MCF 10A (cell line): ENCODE measurements at places on chromosomes 11 and 22. TPM values are rescaled to one million over a fixed set of nuclear protein-coding genes. Genes with fewer than 3 reads are reported as not detected.

The ISX gene
- not detected in 2 replicates for total RNA-seq

DNA sequence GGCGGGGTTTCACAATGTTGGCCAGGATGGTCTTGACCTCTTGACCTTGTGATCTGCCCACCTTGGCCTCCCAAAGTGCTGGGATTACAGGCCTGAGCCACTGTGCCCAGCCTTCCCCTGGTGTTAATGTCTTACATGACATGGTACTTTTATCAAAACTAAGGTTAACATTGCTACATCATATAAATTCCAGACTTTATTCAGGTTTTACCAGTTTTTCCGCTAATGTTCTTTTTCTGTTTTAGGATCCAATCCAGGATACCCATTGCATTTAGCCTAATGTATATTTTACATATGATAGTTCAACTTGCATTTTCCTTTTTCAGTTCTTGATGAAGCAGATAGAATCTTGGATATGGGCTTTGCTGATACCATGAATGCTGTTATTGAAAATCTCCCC, 14.2 kb downstream of the DDX10 start:
- no peaks in the 10 kb centered on the region for H3K27me3 ChIP-seq
- H3K36me3 ChIP-seq: peaks cover 68% of the 10 kb centered on the region
- H3K4me1 ChIP-seq: peaks cover 6% of the 10 kb centered on the region
- no peak overlapping the region for H3K27ac ChIP-seq
- DNase-seq: no peak
- no peak overlapping the region for H3K4me3 ChIP-seq

GRCh38 chr11:16738947-16739815, 734 bp downstream of the C11orf58 start:
- H3K36me3 ChIP-seq: peaks cover 25% of the 10 kb centered on the region
- DNase-seq: peak; percentile 20
- no peak overlapping the region for H3K27ac ChIP-seq

DNA sequence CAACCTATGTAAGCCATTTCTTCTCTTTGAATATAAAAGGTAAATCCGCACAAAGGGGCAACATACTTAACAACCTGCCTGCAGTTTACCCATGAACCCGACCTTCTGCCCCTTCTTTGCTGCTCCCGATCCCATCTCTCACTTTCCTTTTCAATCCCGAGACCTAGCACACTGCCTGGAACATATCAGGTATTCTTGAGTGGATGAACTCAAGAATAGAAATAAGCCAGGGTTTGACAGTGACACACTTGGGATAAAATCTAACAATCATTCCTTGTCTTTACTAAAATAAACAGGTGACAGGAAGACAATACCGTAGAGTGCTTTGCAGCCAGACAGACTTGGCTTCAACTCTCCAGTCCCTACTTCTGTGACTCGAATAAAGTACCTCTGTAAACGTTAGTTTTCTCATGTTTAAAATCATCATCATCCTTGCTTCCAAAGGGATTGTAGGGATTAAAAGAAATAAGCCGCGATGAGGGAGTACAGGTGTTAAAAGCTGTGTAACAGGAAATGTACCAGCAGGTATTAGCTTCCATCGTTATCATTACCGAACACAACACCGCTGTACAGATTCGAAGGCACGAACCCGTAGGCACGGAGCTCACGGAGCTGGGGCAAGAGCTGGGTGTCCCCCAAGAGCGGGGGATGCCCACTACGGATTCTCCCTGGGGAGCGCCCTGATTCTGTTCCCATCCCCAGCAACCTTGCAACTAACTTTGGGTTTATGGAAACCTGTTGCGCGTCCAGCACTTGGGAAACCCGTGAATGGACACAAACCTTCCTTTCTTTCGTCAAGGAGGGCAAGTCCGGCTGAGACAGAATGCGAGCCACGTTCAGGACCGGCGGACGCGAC, 720 bp downstream of the UFD1 start:
- H3K27ac ChIP-seq: peak overlapping the region; percentile 100
- H3K36me3 ChIP-seq: peaks cover 23% of the 10 kb centered on the region
- no peak for DNase-seq
- H3K4me1 ChIP-seq: peaks cover 32% of the 10 kb centered on the region
- peak overlapping the region; percentile 96 for H3K4me3 ChIP-seq

- DNase-seq: peak; percentile 67
- H3K27me3 ChIP-seq: no peaks in the 10 kb centered on the region
- no peak overlapping the region for H3K27ac ChIP-seq
- no peaks in the 10 kb centered on the region for H3K36me3 ChIP-seq
Observed at GRCh38 chr11:2305140-2305778, 3.4 kb downstream of the TSPAN32 start.

The FOLH1 gene
- total RNA-seq: not detected in 2 replicates

The PLAAT5 gene
- not detected in 2 replicates for total RNA-seq

- no peaks in the 10 kb centered on the region for H3K36me3 ChIP-seq
- DNase-seq: no peak
- no peaks in the 10 kb centered on the region for H3K27me3 ChIP-seq
- no peak overlapping the region for H3K27ac ChIP-seq
- no peak overlapping the region for H3K4me3 ChIP-seq
Observed at GRCh38 chr22:33192156-33192555, 134.0 kb upstream of the SYN3 start.

The MYBPC3 gene
- not detected in 2 replicates for total RNA-seq

DNA sequence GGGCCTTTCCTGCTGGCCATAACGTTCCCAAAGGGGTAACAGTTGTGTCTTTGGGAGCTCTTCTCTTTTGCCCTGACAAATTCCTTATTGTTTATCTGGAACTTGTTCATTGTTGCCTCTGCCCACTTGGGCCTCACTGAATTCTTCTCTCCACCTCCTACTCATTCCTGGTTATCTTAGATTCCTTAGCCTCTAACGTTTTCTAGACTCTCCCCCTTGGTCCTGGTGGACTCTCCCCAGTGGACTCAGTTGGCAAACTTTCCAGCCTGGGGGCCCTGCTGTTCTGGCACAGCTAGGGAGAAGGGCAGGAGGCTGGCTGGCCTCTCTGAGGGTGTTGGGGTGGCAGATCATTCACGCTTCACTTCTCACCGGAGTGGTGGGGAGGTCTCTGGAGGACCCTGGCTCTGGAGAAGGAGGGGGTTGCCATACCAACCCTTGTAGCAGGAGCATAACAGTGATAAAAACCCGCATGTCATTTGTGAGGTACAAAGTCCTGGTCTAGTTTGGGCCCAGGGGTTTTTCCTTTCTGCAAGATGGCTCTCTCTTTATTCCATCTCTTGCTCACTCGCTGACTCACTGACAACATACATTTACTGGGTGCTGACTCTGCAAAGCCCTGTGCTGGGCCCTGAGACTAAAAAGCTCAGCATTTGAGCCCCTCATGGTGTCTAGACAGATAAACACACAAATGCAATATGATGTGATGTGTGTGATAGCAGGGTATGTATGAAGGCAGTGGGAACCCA, 39.7 kb downstream of the YWHAH start:
- no peak overlapping the region for H3K27ac ChIP-seq
- H3K4me3 ChIP-seq: no peak overlapping the region
- H3K4me1 ChIP-seq: no peaks in the 10 kb centered on the region
- no peaks in the 10 kb centered on the region for H3K36me3 ChIP-seq

- no peaks in the 10 kb centered on the region for H3K36me3 ChIP-seq
- peaks cover 42% of the 10 kb centered on the region for H3K27me3 ChIP-seq
- DNase-seq: no peak
Observed at GRCh38 chr11:72661486-72661885, 12.7 kb downstream of the PDE2A start.

GRCh38 chr11:94032066-94032465, 10.9 kb downstream of the HEPHL1 start:
- H3K4me1 ChIP-seq: no peaks in the 10 kb centered on the region
- H3K27ac ChIP-seq: no peak overlapping the region
- peaks cover 16% of the 10 kb centered on the region for H3K27me3 ChIP-seq
- DNase-seq: no peak

DNA sequence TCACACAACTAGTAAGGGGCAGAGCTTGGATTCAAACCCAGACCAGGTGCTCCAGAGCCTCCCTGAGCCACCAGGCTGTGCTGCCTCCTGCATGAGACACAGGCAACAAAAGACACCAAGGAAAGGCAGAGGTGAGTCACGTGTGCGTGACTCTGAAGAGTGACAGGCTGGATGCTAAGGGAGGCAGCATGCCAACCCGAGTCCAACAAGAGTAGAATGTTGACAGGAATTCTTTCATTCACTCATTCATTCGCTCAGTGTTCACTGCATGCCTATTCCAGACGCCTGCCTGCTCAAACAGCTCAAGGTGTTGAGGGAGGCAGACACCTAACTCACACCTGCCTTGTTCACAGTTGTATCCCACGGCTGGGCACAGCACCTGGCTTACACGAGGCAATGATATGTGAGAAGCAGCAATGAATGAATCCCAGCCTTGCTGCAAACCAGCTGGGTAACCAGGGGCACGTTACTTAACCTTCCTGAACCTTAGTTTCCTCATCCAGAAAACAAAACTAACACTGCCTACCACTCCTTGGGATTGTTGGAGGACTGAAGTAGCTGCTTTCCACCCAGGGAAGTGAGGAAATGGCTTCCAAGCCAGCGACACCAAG, 73.8 kb upstream of the ARFGAP3 start:
- peaks cover 6% of the 10 kb centered on the region for H3K36me3 ChIP-seq
- no peak overlapping the region for H3K4me3 ChIP-seq
- H3K27ac ChIP-seq: peak overlapping the region; percentile 99
- H3K4me1 ChIP-seq: peaks cover 62% of the 10 kb centered on the region

The FAT3 gene
- total RNA-seq: 0.02 and 0.05 TPM in 2 replicates

The YPEL4 gene
- 0.16 TPM in 1 of 2 replicates, not detected in the other for total RNA-seq

DNA sequence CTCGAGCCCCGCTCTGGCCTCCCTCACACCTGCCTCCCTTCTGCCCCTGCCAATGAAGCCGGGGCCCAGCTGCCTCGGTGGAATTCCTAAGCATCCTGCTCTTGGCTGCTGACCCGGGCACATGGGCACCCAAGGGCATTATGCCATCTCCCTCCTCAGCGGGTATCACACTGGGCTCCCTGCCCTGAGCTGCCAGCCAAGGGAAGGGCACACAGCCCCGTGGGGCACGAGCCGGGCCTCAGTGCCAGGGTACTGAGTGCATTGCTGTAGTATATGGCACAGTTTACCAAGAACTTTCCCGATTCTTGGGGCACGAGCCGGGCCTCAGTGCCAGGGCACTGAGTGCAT, 43.8 kb upstream of the JAM3 start:
- no peaks in the 10 kb centered on the region for H3K27me3 ChIP-seq
- H3K36me3 ChIP-seq: no peaks in the 10 kb centered on the region
- peaks cover 33% of the 10 kb centered on the region for H3K4me1 ChIP-seq
- H3K27ac ChIP-seq: peak overlapping the region; percentile 81
- DNase-seq: peak; percentile 61
- H3K4me3 ChIP-seq: no peak overlapping the region

GRCh38 chr11:10407055-10407454, 48.0 kb upstream of the AMPD3 start:
- no peaks in the 10 kb centered on the region for H3K27me3 ChIP-seq
- H3K4me1 ChIP-seq: peaks cover 26% of the 10 kb centered on the region
- peak; percentile 85 for DNase-seq
- no peak overlapping the region for H3K4me3 ChIP-seq
- no peaks in the 10 kb centered on the region for H3K36me3 ChIP-seq

DNA sequence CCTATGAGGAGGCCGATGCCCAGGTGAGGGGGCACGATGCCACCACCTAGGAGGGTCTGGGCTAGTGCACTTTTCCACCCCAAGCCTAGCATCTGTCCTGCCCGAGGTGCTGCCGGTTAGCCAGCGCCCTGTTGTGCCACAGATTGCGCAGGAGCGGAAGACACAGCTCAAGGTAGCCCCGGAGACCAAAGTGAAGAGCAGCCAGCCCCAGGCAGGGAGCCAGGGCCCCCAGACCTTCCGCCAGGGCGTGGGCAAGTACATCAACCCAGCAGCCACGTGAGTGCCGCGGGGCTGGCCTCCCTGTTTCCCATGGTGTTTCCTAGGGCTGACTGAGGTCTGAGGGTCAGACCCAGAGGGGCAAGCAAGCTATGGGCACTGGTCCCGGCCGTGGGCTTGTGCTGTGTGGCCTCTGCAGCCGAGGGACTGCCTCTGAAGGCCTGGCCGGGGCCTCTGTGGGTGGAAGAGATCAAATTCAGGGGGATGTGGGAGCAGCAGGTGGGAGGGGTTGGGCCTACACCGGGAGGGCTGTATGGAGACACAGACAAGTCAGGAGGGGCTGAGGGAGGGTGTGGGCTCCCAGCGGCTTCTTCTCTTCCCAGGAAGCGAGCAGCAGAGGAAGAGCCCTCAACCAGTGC, 29.1 kb downstream of the PPIL2 start:
- no peak for DNase-seq
- no peak overlapping the region for H3K27ac ChIP-seq
- no peaks in the 10 kb centered on the region for H3K27me3 ChIP-seq
- H3K4me3 ChIP-seq: no peak overlapping the region

DNA sequence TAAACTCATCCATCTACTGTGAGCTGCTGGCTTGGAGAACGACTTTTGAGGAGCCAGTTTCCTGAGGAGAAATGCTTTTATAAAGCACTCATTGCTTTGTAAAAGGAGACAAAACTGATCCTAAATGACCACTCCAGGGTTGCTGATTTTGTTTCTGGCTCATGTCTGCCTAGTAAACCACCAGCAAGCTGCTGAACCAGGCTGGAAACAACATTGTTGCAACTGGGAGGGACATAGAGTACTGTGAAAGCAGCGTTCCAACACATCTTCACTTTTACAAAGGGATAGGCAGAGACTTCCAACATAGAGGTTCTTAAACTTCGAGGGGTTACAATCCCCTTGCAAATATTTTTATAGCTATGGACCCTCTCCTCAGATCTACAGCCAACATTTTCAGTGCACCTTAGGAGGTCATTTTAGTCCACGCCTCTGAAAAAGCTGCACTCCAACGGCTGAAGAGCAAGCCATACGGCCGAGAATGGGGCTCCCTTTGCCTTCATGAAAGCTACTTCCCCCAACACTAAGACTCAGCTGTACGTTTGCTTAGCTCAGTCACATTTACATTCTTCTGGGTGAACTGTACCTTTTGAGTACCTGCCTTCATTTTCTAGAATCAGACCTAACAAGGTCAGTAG, 54.7 kb downstream of the PANX1 start:
- no peak for DNase-seq
- peaks cover 7% of the 10 kb centered on the region for H3K4me1 ChIP-seq

GRCh38 chr11:78200553-78200952, 11.8 kb downstream of the USP35 start:
- H3K36me3 ChIP-seq: peaks cover 13% of the 10 kb centered on the region
- no peaks in the 10 kb centered on the region for H3K4me1 ChIP-seq
- DNase-seq: no peak
- H3K27ac ChIP-seq: no peak overlapping the region
- H3K27me3 ChIP-seq: no peaks in the 10 kb centered on the region
- H3K4me3 ChIP-seq: no peak overlapping the region
